Spleen (tissue), 13 donors: ENCODE measurements at places on chromosomes 4 and X. TPM values are rescaled to one million over a fixed set of nuclear protein-coding genes. Genes with fewer than 3 reads are reported as not detected.

The BRS3 gene
- not detected for polyA plus RNA-seq

The TBC1D19 gene
- polyA plus RNA-seq: 1.8 TPM

DNA sequence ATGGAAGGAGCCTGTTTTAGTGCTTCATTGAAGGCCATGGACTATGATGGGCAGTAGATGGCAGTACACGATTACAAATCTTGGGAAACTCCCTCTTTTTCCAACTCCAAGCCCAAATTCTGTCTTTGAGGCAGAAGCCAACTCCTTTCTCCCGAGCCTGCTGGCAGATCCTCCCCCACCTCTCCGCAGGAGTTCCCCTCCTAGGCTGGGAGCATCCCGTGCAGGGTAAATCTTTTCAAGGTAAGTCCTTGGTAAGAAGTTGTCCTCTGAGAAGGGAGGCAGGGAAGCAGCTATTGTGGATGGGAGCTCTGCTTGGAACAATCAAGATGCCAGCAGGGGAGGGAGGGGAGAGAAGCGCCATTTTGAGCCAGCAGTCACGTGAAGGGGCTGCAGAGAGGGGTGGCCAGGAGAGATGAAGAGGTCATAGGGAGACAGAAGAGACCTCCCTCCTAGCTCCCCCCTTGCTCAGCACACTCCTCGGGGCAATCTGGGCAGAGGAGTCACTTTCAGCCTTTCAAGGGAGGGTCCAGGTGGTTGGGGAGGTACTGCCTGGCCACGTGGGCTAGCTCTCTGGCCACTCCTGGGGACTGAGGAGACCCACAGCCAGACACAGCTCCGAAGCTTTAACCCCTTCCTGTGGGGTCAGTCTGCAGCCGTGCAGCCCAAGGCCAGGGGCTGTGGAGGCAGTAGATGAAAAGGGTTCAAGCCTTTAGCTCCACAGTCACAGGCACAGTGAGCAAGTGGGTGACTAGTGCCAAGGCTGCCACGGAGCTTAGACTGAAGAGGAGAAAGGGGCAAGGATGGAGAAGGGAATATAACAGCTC, 9.6 kb downstream of the CC2D2A start:
- H3K4me1 ChIP-seq: no peaks in the 10 kb centered on the region
- H3K27me3 ChIP-seq: no peaks in the 10 kb centered on the region
- DNase-seq: no peak
- no peak overlapping the region for H3K27ac ChIP-seq
- H3K36me3 ChIP-seq: no peaks in the 10 kb centered on the region

GRCh38 chrX:5082705-5083104, 1146.0 kb downstream of the NLGN4X start:
- no peak overlapping the region for H3K4me3 ChIP-seq
- no peak for DNase-seq
- H3K27ac ChIP-seq: no peak overlapping the region
- H3K36me3 ChIP-seq: no peaks in the 10 kb centered on the region
- H3K4me1 ChIP-seq: no peaks in the 10 kb centered on the region
- H3K27me3 ChIP-seq: no peaks in the 10 kb centered on the region

DNA sequence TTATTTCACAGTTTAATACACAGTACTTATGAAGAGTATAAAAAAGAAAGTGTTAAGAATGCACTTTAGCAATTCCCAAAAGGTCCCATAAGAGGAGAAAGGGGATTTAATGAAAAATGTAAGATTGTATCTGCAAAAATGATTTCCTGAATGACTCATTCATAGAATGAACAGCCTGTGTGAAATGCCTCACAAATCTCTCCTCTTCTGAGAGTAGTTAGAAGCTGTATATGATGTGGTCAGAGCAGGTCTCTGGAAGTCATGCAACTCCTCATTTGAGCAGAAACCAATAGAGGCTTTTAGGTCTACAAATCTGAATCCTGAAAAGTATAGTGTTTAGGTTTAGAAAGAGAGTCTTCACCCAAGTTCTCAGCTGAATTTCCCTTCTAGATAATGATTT, 381.3 kb upstream of the INTU start:
- H3K36me3 ChIP-seq: no peaks in the 10 kb centered on the region
- no peaks in the 10 kb centered on the region for H3K4me1 ChIP-seq
- no peaks in the 10 kb centered on the region for H3K27me3 ChIP-seq
- H3K27ac ChIP-seq: no peak overlapping the region
- no peak overlapping the region for H3K4me3 ChIP-seq
